Left renal pelvis (tissue), 4 donors: ENCODE measurements at places on chromosomes 11 and 22.

- DNase-seq, result no peak
Measured at GRCh38 chr22:17638182-17638431, 450 bp upstream of the BCL2L13 start.

DNA sequence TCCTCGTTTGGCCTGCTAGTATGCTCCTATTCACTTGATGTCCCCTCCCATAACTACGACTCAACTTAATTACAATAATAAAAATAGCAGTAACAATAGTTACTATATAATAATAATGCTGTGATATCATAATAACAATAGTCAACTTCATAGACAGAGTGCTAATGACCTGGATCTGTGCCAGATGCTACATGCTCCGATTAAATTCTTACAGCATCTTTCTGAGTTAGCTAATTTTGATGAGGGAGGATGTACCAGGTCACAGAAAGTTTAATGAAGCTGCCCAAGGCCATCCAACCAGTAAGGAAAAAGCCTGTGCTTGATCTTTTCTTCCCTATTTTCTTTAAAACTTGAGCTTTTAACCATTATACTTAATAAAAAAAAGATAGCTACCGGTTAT, 413.4 kb upstream of the LRRC4C start:
- no peak for DNase-seq

- no peak for DNase-seq
Measured at GRCh38 chr11:103494491-103494890, 385.3 kb downstream of the DYNC2H1 start.

- no peak for DNase-seq
Measured at GRCh38 chr11:117986981-117987574, 884 bp downstream of the IL10RA start.

DNA sequence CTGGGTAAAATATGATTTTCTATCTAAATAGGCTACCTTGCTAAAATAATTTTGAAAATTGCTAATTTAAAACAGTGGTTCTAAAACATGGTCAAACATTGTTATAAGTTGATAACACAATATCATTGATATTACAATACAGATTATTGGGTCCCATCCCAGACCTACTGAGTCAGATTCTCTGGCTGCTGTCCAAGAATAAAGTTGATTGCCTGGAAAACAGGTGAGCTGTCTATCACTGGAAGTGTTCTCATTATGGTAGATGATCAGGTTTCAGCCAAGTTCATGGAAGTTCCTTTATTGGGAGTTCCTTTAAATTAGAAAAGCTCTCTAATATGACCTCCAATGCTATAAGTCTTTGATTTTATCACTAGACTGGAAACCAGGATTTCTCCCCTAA, 52.3 kb downstream of the SC5D start:
- no peak for DNase-seq

DNA sequence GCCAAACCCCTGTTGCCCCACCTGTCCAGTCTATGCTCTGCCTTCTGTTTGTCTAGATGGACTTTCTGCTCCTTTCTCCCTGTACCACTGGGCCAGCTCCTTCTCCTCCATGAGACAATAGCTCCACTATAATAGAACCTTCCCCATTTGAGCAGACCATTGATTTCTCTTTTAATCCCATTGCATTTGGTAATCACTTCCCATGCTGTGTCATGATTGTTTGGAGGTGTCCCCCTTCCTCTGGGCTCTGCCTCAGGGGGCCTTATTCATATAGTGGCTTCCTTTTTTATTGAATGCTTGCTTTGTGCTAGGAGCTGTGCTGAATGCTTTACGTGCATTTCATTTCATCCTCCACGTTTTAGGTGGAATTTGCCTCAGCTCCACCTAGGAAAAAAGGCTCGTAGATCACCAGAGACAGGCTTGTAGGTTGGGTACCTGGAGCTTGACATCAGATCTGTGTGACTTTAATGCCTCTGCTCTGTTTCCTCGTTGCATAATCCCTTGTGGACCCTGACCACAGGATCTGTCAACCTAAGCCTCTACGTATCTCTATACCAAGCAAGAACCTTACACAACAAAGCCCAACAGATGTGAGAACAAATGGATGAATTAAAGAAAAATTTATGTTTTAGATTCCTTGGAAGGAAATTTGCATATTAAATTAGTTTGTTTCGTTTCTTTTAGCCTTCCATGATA, 106.2 kb upstream of the RASSF10 start:
- DNase-seq, result no peak

- DNase-seq, result no peak
Measured at GRCh38 chr11:116226731-116227130, 546.1 kb downstream of the BUD13 start.

DNA sequence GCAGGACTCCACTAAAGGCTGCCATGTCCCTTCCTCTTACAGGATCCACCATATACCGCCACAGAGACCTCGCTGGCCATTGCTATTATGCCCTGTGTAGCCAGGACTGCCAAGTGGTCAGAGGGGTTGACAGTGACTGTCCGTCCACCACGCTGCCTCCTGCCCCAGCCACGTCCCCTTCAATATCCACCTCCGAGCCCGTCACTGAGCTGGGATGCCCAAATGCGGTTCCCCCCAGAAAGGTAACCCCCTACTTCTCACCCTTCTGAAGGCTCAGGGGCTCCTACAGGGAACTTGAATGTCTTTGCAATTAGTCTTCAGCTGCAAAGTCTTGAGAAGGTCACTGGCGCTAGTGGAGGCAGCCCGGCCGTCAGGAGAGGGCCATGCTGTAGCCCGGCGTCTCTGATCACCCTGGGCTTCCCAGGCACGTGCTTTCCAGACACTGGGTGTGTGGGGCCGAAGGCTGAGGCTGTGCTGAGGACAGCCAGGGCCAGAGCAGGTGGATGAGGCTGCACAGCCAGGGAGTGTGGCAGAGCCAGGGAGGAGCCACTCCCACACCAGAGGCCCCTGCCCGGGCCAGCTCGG, 30.0 kb upstream of the MUC5B start:
- no peak for DNase-seq

GRCh38 chr11:29584342-29584741, 432.5 kb downstream of the KCNA4 start:
- DNase-seq, result no peak

DNA sequence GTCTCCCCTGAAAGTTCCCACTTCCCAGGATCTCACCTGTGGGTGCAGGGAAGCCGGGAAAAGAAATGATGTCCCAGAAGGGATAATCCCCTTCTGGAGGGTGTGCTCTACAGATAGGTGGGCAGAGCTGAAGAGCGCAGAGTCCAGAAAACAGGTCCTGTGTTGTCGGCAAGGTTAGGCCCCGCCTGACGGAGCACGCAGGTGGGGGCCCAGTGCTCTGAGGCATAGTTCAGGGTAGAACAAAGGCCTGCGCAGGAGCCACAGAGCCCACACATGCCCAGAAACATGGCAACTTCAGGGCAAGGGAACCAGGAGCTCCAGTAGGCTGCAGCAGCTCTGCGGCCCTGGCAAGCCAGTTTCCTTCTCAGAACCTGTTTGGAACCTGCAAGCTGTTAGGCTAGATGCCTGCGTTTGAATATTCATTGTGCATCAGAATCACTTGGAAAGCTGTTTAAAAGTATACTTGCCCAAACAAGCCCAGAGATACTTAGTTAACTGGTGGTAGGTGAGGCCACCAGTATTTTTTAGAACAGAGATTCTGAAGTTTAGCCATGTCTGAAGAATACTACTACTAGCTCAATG, 386.6 kb downstream of the BUD13 start:
- no peak for DNase-seq

DNA sequence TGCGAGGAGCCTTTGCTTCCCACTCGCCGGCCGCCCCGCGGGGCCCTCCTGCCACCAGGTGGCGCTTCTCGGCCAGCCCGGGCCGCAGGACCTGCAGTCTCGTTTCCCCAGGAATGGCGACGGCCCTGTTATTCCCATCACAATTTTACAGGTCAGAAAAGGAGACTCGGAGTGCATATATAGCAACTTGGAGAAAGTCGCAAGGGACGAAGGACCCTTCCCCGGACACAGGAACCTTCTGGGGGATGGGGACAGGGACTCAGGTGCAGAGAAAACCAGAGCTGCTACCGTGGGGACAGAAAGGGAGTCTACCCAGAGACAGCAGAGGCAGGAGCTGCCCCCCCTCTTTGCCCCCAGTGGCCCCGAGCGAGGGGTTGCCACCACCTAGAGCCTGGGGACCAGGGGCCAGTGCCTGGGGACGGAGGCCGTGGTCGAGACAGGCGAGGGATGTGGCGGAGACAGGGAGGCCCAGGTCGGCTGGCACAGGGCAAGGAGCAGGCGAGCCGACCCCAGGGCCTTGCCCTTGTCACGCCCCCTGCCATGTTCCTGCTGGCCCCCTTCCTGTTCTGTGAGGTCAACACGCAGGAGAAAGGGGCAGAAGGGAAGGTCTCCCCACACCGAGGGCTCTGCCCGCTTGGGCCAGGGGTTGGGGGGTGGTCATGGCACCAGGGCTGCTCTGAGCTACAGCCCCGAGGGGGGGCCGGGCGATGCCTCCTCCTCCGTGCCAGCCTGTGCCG, 3.5 kb upstream of the KRTAP5-6 start:
- peak; percentile 60 for DNase-seq

DNA sequence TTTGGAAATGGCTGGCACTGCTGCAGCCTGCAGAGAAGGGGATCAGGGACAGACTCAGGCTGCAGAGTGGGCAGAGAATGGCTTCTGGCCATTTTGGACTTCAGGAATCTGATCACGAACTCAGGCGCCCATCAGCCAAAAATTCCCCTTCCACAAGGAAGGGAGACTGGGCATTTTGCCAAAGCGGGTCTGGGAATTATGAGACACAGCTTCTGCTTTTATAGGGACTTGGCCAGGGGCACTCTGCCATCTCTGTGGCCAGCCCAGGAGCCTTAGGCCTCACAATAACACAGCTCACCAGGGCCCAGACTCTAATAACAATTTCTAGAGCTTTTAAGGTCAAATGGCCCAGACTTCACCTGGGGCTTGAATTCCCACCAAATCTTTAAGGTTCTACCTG, 74.7 kb downstream of the CHST1 start:
- no peak for DNase-seq

GRCh38 chr22:20428496-20429253, 8.9 kb downstream of the SCARF2 start:
- DNase-seq, result no peak

DNA sequence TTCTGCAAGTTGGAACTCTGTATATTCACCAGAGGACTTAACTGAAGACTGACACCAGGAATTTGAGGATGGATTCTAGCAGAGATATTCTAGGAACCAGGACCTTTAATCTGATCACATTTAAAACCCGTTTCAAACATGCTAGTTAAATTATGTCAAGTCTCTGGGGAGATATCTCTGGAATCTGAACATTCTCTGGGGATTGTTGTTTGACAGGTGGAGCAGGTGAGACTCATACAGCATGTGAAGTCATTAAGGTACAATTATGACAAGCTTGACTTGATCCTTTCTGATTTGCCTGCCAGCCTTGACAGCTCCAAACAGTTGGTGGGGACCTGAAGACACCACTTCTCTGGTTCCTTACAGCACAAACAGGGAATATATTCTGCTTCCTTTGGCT, 100.3 kb downstream of the FAT3 start:
- no peak for DNase-seq

DNA sequence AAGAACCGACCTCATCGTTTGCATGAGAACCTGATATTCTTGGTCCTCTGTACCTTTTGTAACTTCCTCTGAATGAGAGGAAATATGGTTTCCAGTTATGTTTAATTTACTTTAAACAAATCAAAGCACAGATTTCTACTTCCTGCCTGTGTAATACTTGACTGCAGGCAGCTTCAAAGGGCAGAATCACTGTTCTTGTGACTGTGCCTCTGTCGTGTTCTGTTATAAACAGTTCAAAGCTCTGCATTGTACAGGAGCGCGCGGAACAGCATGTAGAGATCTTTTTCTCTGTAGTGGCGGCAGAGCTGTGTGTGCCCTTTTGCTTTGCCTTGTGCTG, 73.2 kb upstream of the CLDN5 start:
- DNase-seq, result no peak

- peak; percentile 60 for DNase-seq
Measured at GRCh38 chr22:38505541-38506117, 482 bp downstream of the DDX17 start.

DNA sequence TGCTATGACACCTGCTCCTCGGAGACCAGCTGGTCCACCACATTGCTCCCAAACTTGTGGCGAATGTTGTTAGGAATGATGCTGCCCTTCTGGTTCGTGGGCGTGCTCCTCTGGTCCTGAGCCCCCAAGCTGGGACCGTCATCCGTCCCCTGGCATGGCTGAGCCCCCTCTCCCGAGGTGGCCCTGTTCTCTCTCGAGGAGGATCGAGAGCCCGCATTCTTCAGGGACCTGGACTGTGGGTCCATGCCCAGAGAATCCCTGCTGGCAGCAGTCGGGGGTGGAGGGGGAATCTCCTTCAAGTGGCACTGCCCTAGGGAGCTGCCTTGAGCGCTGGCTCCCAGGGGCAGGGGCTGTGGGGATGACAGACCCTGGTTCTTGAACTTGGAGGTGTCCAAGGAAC, 17.4 kb downstream of the TST start:
- DNase-seq, result no peak

- DNase-seq, result no peak
Measured at GRCh38 chr11:117188620-117189081, 10.1 kb downstream of the SIDT2 start.

- DNase-seq, result no peak
Measured at GRCh38 chr11:124768914-124769313, 6.8 kb upstream of the ESAM start.

DNA sequence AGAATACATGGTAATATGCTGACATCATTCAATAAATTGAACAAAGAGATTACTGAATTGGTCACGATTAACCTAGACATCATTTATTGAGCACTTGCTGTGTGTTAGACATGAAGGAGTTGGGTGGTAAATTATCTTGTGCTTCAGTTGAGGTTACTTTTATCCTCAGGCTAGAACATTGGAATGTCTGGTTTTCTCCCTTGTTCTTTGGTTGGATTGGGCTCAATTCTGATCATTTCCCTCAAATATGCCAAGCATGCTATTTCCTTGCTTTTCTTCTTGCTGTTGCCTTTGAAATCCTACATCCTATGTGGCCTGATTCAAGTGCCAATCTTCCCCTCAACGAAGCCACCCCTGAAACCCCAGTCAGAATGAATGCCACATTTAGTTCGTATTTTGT, 65.8 kb downstream of the DEUP1 start:
- DNase-seq, result no peak

GRCh38 chr22:30665786-30666185, 1.9 kb downstream of the DUSP18 start:
- no peak for DNase-seq

GRCh38 chr11:65861165-65861505, 902 bp downstream of the MUS81 start:
- DNase-seq, result no peak

GRCh38 chr11:22539821-22540256, 85.8 kb downstream of the FANCF start:
- DNase-seq, result no peak
